Activated CD8-positive, alpha-beta memory T cell treated with anti-CD3 and anti-CD28 coated beads, Interleukin-2, amount 50 U/mL, for 4 hours (primary cell): ENCODE measurements at places on chromosomes 11 and 22.

GRCh38 chr11:129075757-129076156 lies 116.4 kb downstream of the ARHGAP32 start:
- DNase-seq: no peak

- DNase-seq: no peak
These were observed 4.7 kb upstream of the SPI1 start for GRCh38 chr11:47383071-47383470.

GRCh38 chr11:33687733-33688479 lies 12.7 kb downstream of the C11orf91 start:
- no peak for DNase-seq

- DNase-seq: no peak
These were observed 219.3 kb downstream of the BUD13 start for GRCh38 chr11:116553482-116553881.

DNA sequence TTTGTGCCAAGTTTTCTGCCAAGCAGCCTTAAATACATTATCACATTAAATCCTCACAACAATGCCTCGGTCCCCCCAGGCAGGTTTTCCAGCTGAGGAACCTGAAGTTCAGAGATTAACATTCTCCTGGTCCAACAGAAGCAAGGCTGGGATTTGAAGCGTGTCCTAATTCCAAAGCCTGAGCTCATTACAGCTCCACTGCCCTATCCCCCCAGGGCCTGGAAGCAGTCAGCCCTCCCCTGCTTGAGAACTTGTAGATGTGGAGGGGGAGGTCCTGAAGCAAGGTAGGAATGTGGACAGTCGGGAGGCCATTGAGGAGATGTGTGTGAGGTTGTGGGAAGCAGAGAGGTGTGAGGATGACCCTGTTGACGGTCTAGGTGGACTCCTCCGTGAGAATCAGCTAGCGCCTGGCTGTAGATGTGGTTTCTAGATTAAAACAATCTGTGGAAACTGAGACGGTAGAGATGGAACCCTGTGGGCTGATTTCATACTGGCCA lies 8.1 kb downstream of the GRAMD1B start:
- no peak for DNase-seq
